ENCODE measurements at places on chromosomes 16 and 17.

GRCh38 chr16:2404099-2404498, 25.1 kb upstream of the CCNF start:
- DNase-seq = no peak

DNA sequence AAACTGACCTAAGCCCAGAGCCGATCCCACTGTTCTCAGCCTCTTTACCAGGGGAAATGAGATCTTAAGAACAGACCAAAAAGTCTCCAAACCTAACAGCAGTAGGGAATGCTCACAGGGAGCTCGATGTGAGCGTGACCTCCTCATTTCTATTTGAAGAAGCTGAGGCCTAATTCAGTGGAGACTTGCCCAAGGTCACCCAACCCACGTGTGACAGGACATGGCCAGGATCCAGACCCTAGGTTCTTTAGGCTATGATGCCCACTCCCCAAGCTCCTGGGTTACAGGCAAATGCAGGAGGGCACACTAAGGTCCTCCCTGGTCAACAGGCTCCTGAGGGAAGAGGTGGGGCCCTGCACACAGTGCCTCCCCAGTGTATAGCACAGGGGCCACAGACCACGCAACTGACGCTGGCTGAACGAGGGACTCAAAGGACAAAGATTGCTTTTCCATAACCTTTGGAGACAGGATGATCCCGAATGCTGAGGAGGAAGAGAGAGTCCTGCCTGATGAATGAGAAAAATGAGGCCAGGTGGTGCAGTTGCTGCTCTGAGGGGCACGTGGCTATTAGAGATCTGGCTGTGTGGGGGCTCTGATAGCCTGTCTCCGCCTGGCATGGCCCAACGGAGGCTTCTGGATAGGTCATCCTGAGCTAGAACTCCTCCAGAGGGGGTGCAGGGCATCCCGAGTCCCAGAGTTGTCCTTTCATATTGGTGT, 24.0 kb downstream of the MAP3K14 start:
- DNase-seq = no peak

GRCh38 chr16:719815-720446, 1.0 kb upstream of the ANTKMT start:
- no peak for DNase-seq

GRCh38 chr17:49573510-49574322, 2.0 kb upstream of the NXPH3 start:
- DNase-seq = no peak

DNA sequence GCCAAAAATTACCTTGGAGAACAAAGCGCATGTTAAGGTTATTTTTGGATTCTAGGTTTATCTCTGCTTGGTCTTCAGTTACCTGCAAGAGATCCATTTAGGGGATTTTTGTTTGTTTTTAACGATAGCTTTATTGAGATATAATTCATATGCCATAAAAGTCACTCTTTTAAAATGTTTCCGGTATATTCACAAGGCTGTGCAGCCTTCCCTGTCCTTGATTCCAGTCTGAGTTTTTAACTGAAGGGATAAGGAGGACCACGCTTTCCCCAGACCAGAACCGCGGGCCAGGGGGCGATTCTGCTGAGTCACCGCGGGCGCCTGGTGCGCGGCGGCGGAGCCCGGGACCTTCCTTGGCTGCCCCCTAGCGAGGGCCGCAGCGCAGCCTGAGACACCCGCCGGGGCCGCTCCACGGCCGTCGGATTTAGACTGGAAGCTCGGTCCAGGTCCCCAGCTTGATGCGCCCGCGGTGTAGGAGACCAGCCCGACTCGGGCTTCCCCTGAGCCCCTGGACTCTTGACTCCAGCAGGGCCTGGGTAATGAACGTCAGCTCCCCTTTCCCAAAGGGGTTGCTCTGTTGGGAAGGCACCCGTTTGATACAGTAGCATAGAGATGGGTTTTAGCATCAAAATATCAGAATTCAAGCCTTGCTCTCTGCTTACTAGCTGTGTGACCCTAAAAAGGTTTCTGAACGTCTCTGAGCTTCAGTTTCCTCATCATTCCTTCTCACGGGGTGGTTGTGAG, 50.0 kb upstream of the STH start:
- no peak for DNase-seq

GRCh38 chr16:23071196-23072083, 77.8 kb downstream of the USP31 start:
- no peak for DNase-seq

DNA sequence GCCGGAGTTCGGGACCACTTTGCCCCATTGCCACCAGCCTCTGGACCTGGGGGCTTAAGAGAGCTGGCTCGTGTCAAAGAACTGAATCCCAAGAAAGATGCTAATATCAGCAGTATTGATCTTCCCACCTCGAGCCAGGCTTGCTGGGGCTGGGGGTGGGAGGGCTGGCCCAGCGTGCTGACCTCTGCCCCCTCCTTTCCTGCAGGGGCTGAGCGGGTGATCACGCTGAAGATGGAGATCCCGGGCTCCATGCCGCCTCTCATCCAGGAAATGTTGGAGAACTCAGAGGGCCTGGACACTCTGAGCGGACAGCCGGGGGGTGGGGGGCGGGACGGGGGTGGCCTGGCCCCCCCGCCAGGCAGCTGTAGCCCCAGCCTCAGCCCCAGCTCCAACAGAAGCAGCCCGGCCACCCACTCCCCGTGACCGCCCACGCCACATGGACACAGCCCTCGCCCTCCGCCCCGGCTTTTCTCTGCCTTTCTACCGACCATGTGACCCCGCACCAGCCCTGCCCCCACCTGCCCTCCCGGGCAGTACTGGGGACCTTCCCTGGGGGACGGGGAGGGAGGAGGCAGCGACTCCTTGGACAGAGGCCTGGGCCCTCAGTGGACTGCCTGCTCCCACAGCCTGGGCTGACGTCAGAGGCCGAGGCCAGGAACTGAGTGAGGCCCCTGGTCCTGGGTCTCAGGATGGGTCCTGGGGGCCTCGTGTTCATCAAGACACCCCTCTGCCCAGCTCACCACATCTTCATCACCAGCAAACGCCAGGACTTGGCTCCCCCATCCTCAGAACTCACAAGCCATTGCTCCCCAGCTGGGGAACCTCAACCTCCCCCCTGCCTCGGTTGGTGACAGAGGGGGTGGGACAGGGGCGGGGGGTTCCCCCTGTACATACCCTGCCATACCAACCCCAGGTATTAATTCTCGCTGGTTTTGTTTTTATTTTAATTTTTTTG, 8.5 kb downstream of the GJD3 start:
- DNase-seq = no peak

- no peak for DNase-seq
Observed at GRCh38 chr17:68513932-68514331, 1.7 kb downstream of the PRKAR1A start.

DNA sequence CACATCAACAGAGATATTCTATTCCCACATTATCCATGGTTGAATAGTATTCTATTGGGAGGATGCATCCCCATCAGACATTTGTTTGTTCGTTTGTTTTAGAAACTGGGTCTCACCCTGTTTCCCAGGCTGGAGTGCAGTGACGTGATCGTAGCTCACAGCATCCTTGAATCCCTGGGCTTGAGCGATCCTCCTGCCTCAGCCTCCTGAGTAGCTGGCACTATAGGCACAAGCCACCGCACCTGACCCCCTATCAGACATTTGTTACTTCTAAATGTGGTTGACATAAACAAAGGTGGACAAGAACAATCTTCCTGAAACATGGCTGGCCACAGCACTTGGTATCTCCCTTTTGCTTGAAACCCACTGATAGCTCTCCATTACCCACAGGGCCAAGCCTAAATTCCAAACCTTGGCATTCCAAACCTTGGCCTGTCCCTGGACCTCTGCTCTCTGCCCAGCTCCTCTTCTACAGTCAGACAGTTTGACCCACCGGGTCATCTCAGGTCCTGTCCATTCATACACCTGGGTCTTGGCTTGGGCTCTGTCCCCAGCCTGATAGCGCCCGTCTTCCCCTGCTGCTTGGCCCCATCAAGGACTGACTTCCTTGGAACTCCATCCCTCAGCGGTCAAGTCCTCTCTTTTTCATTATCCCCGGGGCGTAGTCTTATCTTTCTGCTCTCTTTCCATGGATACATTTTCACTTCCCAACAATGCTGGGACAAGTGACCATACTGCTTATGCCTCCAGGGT, 1.5 kb upstream of the PRR29 start:
- no peak for DNase-seq

DNA sequence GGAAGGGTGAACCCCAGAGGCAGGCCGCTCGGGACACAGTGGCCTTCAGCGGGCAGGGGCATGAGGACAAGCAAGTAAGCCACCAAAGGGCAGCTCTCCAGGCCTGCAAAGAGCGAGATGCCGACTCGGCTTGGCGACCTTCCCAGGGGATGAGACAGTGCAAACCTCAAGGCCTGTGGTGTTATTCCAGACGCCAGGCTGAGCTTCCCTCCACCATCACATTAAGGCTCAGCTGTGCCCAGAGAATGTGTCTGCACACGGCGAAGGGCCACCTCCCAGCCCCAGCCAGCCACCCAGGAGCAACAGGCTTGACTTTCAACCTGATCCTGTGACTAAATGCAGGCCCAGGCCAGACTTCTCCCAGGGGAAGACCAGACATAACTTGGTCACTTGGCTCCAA, 251.4 kb downstream of the SOX9 start:
- no peak for DNase-seq

DNA sequence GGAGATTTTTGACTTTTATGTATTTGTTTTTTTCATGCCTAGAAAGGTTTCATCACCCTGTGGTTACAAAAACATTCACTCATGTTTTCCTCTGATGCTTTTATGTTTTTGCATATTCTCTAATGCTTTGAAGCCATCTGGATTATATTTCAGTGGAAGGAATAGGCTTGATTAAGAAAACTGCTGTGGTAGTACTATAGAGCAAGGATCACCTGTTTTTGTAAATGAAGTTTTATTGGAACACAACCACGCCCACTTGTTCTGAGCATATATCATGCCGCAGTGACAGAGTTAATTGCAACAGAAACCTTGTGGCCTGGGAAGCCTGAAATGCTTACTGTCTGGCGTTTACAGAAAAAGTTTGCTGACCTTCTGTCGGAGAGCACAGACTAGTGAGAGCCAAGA, 11.5 kb downstream of the COX10 start:
- DNase-seq = no peak

GRCh38 chr16:49353680-49354079, 19.9 kb upstream of the C16orf78 start:
- DNase-seq = no peak

DNA sequence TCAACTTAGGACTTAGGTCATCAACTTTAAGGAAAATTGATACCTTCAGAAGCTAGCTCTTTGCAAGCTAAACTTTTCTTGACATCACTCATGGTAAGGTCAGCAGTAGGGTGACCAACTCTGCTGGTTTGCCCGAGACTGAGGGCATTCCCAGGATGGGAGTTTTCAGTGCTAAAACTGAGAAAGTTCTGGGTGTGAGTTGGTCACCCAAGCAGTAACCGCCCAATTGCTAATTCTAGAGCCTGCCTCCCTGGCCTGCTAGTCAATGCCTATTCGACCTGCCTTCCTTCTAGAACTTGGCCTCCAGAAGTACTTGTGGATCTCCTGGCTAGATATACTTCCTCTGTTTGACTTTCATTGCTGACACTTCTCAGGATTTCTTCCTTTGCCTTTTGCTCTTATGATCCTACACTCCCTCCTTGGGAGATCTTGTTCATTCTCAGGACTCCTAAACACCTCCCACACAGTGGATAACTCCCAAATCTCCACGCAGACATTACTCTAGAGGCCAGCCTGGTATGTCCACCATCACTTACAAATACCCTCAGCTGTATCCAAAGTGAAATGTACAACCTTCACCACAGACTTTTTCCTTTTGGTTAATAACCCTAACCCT, 10.5 kb upstream of the MYO18A start:
- no peak for DNase-seq

DNA sequence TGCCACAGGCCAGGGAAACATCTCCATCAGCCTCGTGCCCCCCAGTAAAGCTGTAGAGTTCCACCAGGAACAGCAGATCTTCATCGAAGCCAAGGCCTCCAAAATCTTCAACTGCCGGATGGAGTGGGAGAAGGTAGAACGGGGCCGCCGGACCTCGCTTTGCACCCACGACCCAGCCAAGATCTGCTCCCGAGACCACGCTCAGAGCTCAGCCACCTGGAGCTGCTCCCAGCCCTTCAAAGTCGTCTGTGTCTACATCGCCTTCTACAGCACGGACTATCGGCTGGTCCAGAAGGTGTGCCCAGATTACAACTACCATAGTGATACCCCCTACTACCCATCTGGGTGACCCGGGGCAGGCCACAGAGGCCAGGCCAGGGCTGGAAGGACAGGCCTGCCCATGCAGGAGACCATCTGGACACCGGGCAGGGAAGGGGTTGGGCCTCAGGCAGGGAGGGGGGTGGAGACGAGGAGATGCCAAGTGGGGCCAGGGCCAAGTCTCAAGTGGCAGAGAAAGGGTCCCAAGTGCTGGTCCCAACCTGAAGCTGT, 3.4 kb downstream of the NXPH3 start:
- no peak for DNase-seq

- DNase-seq = no peak
Observed at GRCh38 chr16:56564793-56565477, at the start of gene MT4. Gene MT4 (plus strand): TSS chr16:56565073. CDS start chr16:56565129, 56 bp downstream.

DNA sequence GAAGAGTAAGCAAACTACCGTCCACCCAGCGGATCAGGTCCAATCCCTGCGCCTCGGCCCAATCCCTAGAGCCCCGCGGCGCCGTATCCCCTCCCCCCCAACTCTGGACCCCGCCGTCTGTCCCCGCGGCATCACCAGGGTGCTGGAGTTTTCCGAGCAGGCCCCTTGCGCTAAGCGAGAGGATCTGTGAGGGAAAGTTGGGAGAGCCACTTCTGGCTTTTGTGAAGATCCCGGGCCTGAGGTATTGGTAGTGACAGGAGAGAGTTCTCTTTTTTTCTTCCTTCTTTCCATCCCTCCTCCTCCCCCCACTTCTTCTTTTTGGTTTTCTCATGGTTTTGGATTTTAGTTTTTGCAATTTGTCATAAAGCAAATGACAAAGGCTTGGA, 3.5 kb upstream of the DLX4 start:
- no peak for DNase-seq

- no peak for DNase-seq
Observed at GRCh38 chr16:74447578-74447977, 26.3 kb upstream of the CLEC18B start.

GRCh38 chr16:61892531-61892930, 143.7 kb downstream of the CDH8 start:
- no peak for DNase-seq

DNA sequence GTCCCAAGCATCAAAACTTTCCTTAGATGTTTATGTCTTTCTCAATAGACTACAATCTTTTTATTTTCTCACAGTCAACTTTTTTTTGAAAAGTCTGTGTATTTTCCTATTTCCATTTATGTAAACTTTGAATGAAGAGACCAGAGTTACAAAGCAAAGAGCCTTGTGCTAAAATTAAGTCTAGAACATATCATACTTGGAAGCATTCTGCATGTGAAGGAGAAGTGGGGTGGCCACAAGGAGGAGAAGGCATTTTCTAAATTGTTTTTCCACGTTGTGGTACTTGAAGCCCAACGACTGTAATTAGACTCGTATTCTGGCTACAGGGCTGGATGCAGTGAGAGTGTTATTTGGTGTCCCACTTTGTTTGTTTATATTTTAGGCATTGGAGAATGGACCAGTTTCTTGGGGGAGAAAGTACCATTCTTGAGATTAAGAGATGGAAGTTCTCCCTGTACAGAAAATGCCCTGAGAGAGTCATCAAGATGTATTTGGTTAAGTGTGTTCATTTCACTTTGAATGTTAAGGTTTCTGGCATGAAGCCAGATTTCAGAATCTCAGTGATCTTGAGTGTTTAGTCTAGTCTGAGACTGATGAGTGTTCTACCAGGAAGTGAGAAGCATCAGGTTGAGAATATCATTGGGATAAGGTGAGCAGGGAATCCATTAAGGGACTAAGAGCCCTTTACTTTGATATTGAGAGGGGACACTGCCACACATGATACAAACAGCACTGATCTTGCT, 71.6 kb downstream of the MAP2K6 start:
- no peak for DNase-seq

- DNase-seq = no peak
Observed at GRCh38 chr16:17330044-17330443, 140.7 kb downstream of the XYLT1 start.

- no peak for DNase-seq
Observed at GRCh38 chr17:72338847-72339790, 218.3 kb downstream of the SOX9 start.

Data from NCI-H1048 (cell line).